ENCODE measurements at places on chromosomes 2 and 18.

- DNase-seq = no peak
These were observed 340.5 kb downstream of the PARD3B start for GRCh38 chr2:204885747-204886146.

DNA sequence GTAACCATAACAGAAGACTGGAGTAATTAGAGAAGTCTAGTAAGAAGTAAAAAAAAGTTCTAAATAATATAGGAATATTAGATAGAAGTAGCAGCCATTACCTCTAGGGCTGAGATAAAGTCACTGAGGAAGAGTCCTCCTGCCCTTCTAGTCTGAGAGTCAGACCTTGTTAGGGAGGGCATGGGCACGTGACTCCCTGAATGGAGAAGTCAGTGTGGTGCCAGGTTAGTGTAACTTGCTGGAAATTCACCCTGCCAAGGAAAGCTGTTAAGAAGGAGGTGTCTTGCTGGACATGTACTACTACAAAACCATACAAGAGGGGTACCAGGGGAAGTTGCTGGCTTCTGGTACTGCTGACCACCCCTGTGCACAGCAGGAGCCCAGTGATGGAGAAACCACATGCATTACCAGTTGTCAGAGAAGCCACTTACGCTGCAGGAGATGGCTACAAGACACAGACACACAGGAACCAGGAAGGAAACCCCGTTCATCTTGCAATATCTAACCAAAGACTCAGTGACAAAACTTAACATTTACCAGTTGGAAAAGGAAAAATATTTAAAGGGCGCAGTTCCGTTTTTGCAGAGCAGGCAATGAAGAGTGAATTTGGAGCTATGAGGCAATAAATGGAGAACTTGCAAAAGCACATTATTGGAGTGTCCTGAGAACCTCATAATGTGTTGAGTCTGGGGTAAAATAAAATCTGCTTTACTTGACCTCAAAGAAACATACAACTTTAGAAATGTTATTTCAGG is 77.2 kb upstream of the TLK1 start:
- DNase-seq = no peak

GRCh38 chr2:162888652-162889051 is 50.1 kb upstream of the KCNH7 start:
- no peak for DNase-seq

DNA sequence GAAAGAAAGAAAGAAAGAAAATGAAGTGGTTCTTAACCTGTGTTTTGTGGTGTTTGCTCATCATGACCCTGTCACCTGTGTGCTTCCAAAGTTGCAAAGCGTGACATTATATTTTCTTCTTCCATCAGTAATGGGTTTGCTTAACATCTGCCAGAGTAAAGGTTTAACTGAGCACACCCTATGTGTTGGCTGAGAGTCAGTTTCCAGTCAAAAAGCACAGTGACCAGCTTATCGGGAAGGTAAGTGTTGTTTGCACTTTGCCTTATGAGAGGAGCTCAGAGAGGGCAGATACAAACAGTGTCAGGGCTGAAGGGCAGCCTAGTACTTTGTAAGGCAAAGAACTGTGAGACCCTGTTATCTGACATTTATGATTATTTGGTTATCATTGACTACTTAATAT is 406.2 kb upstream of the CWC22 start:
- DNase-seq = no peak

- no peak for DNase-seq
These were observed 1541.1 kb downstream of the LRP1B start for GRCh38 chr2:140589696-140590095.

- DNase-seq = no peak
These were observed 11.1 kb downstream of the CLUL1 start for GRCh38 chr18:607930-608329.

DNA sequence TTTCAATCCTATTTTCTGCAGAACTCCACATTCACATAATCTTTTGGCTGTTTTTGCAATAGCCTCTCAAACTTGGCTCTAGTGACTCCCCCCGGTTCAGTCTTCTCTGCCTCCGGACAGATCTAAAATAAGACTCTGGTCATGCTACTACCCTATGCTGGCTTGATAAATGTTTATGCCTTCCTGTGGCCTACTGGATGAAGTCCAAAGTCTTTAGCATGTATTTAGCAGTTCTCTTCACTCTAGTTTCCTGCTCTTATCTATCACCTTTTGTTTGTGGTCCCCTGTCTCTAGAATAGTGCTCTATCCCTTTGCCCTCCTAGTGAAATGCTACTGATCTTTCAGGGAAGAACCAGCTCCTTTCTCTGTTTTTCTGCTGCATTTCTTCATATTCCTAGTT is 14.4 kb downstream of the ADCYAP1 start:
- DNase-seq = no peak

DNA sequence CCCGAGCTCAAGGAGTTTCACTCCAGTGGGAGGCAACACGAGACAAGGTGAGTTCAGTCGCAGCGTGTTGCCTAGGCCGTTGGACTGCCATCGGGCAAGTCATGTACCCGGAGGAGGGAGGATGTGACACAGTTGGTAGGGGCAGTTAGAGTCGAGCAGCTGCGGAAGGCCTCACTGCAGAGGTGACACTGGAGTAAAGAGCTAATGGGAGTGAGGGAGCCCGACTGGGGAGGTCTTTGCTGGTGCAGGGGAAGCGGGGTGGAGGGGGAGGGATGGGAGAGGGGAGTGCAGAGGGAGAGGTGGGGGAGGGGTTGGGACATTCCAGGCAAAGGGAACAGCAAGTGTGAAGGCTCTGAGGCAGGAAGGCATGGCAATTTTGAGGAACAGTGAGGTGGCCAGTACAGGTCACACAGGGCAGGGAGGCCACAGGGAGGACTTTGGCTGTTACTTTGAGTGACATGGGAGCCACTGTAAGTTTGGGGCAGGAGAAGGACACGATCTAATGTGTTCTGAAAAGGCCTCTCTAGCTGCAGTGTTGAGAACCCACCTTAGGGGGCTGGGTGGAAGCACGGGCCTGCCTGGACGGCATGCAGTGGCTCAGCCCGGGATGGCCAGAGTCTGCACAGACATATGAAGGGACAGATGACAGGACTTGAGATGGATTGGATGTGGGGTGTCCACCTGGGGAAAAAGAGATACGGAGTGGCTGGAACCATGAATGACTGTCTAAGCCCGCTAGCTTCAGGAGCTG is 61.1 kb downstream of the KCNF1 start:
- DNase-seq = no peak

- DNase-seq = no peak
These were observed 27.4 kb downstream of the FABP1 start for GRCh38 chr2:88100489-88100858.

DNA sequence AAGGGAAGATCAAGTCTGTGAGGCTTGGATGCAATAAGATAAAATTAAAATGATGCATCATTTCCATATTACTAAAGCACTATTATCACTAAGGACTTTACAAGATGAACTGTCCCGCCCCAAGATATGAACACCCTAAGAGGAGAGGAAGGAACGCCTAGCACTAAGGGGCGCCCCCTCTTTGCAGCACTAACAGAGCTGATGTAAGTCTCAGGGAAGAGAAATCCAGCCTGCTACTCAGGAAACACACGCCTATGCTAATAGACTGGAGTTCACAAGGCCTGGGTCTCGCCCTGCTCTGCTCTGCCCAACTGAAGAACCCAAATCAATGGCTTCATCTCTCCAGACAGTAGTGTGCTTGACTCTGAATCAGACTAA is 6.1 kb downstream of the INO80C start:
- DNase-seq = no peak

- DNase-seq = no peak
These were observed 38.2 kb upstream of the CYP1B1 start for GRCh38 chr2:38113981-38114708.

- no peak for DNase-seq
These were observed 115.0 kb upstream of the EPB41L5 start for GRCh38 chr2:119897736-119898395.

GRCh38 chr2:102063941-102064678 is 72.3 kb downstream of the IL1R2 start:
- DNase-seq = peak; percentile 84
